Esophagus squamous epithelium (tissue), 5 donors: ENCODE measurements at places on chromosomes 7 and 10.

GRCh38 chr10:112790030-112790429, 160.0 kb upstream of the TCF7L2 start:
- DNase-seq: no peak

DNA sequence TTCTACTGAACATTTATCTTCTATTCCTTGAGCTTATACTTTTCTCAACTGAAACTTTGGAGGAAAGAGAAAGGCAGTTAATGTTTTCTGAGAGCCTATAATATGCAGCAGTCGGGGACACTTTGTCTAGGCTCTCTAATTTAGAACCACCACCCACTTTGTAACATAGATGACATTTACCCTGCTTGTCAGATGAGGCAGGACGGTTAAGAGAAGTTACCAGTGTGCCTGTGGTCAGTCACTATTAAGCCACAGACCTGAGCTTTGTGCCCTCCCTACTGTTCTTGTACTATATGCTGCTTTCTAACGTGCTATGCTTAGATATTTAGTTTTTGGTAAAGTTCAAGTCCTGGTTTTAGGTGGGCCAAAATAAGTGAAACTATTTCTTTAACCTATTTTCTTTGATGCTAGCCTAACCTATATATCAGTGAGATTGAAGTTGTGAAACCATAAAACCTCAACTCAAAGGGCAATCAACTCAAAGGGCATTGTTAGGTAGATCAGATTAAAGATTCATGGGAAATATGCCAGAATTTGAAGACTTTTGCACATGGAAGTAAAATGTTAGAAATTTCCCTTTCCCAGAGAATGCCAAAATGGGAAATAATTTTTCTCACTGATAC, 156.5 kb upstream of the AGR3 start:
- DNase-seq: no peak

DNA sequence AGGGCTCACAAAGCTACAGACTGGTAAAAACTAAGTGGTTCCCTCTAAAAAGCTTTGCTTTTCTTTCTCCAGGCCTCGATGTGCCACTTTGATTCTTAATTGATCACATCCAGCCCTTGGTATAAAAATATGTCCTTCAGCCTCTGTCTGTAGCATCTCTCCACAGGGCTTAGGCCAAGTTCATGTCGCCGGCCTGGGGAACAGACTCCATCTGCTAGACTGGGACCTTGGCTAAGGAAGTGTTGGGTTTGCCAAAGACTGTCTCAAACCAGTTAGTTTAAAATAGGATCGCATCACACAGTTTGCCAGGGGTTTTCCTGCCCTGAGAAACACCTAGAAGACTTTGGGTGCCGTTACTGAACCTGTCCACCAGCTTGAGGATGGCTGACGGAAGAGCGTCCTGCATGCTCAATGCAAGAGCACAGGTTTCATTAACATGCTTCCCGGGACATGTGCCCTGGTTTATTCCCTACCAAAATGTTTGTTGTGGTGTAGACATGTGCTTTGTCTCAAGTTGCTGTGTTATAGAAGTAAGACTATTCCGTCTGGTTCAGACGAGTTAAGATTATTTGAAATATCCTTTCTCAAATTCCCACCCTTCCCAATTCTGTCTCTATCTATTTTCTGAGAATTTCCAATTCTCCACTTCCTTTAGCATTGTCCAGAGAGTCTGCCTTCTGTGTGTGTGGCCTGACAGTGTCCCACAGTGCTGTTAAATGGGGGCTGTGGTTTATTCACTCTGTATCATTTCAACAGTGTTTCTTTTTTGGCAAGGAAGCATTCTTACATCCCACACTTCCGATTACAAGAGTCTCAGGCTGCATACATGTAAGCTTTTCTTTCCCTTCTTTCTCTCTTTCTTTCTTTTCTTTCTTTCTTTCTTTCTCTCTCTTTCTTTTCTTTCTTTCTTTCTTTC, 334.7 kb downstream of the INHBA start:
- DNase-seq: no peak

DNA sequence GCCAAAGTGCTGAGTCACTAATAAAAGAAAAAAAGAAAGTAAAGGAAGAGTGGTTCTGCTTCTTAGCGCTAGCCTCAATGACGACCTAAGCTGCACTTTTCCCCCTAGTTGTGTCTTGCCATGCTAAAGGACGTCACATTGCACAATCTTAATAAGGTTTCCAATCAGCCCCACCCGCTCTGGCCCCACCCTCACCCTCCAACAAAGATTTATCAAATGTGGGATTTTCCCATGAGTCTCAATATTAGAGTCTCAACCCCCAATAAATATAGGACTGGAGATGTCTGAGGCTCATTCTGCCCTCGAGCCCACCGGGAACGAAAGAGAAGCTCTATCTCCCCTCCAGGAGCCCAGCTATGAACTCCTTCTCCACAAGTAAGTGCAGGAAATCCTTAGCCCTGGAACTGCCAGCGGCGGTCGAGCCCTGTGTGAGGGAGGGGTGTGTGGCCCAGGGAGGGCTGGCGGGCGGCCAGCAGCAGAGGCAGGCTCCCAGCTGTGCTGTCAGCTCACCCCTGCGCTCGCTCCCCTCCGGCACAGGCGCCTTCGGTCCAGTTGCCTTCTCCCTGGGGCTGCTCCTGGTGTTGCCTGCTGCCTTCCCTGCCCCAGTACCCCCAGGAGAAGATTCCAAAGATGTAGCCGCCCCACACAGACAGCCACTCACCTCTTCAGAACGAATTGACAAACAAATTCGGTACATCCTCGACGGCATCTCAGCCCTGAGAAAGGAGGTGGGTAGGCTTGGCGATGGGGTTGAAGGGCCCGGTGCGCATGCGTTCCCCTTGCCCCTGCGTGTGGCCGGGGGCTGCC, at the start of gene IL6:
Gene IL6, plus strand, starts transcription at position 294 of the 807 bp plus-strand sequence. Its CDS starts 63 bp downstream, at position 357.
- no peak for DNase-seq

GRCh38 chr7:87567052-87567451, 33.6 kb downstream of the ABCB1 start:
- DNase-seq: no peak

- no peak for DNase-seq
Observed at GRCh38 chr7:64555046-64555445, 7.8 kb downstream of the ZNF680 start.

DNA sequence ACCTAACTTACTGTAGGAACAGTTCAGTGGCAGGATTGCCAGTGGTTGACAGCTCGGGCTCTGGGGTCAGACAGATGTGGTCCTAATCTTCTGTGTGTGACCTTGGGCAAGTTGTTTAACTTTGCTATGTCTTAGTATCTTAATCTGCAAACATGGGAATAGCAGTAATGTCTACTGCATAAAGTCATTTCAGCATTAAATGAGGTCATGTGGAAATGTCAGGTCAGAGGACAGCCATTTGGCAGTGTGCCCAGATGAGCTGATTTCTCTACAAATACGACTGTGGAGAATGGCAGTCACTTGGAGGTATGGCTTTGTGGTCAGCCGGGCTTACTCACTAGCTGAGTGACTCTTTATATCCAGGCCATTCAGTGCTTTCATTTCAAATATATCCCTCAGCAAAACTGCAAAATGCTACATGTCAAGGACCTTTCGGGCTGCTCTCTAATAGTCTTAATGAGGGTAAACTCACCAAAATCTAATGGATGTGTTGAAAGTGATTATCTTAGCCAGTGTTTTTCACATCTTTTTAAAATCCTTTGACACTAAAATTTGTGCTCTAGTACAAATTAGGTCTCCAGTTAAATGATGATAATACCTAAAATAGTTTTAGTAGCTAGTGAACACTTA, 171.4 kb downstream of the ST7 start:
- peak; percentile 1 for DNase-seq

DNA sequence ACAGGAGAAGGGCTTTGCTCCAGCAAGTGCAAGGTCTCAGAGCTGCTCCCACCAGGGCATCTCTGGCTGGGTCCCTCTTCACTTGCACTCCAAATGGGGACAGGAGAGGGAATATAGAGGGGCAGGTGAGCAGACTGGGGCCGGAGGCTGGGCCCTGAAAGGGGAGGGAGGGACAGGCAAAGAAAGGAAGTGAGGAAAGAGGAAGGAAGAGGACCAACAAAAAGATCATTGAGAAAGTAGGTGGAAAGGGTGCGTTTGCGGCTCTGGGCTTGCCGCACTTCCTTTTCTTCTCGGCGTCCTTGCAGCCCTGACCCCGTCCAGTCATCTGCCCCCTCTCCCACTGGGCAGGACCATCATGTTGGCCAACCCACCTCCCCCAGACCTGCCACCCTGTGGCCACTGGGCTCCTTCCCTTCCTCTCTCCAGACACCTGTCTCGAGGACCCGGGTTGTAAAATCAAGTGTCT, 14.0 kb downstream of the ITPRIP start:
- DNase-seq: no peak

- no peak for DNase-seq
Observed at GRCh38 chr7:18087026-18087686, 59.5 kb upstream of the PRPS1L1 start.
